ENCODE measurements at places on chromosomes 1 and 21. TPM values are rescaled to one million over a fixed set of nuclear protein-coding genes. Genes with fewer than 3 reads are reported as not detected.

LRRC71 gene
- total RNA-seq = 0.40 TPM

HNRNPU gene
- total RNA-seq = 367 TPM

SPRR4 gene
- not detected for total RNA-seq

PLA2G5 gene
- total RNA-seq = 20.1 TPM

SESN2 gene
- total RNA-seq = 8.9 TPM

FOXO6 gene
- total RNA-seq = 1.9 TPM

DNA sequence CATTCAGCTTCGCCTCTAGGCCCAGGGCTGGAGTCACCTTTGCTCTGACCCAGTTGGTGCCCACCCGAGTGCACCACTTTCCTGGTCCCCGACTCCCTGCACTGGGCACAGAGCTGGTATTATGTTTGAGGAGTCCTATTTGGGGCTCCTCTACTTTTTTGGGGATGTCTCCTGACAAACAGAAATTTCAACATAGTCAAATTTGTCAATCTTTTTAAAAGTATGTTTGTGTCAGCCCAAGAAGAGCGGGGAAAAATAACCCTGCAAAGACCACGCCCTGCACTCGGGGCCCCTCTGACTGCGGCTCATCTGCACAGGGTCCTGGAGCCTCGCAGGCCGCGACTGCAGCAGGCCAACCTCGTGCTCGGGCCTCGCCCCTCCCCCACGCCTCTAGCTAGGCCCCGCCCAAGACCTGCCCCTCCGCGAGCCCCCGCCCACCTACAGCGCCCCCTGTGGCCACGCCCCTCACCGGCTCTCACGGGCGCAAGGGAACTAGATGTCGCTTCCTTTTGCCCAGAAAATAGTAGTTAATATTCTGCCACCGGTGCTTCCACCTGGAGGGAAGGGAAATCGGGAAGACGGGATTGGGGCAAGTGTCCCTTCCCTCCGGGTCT is 11.4 kb downstream of the FAM229A start:
- ATAC-seq = peak; percentile 71

DNA sequence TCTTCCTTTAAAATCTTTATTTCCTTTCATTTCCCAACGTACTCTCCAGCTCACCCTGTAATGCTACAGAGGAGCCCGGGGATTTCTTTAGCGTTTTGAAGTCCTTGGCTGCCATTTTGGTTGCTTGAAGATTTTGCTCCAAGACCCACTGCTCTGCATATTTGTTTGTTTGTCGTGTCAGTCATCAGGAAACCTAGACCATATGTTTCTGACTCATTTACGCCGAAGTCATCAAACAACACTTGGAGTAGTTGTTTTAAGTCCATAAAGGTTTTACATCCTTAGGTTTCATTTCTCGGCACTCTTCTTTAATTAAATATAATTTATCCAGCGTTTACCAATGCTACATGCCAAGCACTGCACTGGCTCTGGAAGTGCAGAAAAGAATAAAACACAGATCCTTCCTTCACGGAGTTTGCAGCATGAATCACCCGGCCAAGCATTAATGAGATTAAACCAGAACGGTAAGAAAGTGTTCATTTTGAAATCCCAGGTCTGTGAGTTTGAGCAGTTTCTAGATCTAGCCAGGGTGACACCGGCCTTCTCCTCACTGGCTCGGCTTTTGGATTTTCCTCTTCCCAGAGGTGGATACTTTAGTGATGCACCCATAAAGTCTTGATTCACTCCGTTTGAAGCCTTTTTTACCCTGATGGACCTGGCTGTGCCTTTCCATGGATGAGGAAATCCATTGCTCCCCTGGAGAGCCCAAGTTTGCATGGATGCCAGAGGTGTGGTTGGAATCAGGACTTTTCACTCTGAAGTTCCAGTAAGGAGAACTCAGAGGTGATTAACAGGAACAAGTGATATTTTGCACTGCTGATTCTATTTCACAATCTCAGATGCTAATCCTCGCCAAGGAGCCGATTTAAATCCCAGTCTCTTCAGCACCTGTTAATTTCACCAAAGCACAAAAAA is 109.3 kb downstream of the KAZN start:
- peak; percentile 55 for ATAC-seq

- no peak for ATAC-seq
Measured at GRCh38 chr1:9165396-9165795, 36.5 kb upstream of the GPR157 start.

- ATAC-seq = no peak
Measured at GRCh38 chr21:25757531-25757930, 22.8 kb downstream of the GABPA start.

- ATAC-seq = no peak
Measured at GRCh38 chr1:118116909-118117308, 68.1 kb downstream of the SPAG17 start.

- ATAC-seq = peak; percentile 28
Measured at GRCh38 chr1:100187912-100188311, 9.9 kb upstream of the LRRC39 start.

GRCh38 chr1:232422898-232423297 is 207.0 kb downstream of the SIPA1L2 start:
- no peak for ATAC-seq
